Stimulated activated CD4-positive, alpha-beta T cell treated with anti-CD3 and anti-CD28 coated beads, Interleukin-15, amount 100 ng/mL, for 24 hours (primary cell): ENCODE measurements at places on chromosomes 7 and 10.

- no peak for DNase-seq
Measured at GRCh38 chr7:26616235-26616634, 248.2 kb downstream of the SKAP2 start.

- DNase-seq, result no peak
Measured at GRCh38 chr7:155360495-155361345, 63.0 kb downstream of the INSIG1 start.

- DNase-seq, result no peak
Measured at GRCh38 chr10:95324436-95325268, 33.8 kb upstream of the PDLIM1 start.

- no peak for DNase-seq
Measured at GRCh38 chr7:40341836-40342235, 207.0 kb downstream of the SUGCT start.

- DNase-seq, result no peak
Measured at GRCh38 chr7:133753513-133753912, 373.6 kb upstream of the LRGUK start.

- no peak for DNase-seq
Measured at GRCh38 chr10:87700031-87700796, 40.5 kb downstream of the PAPSS2 start.

GRCh38 chr7:7554021-7554432 is 12.7 kb upstream of the MIOS start:
- DNase-seq, result no peak

DNA sequence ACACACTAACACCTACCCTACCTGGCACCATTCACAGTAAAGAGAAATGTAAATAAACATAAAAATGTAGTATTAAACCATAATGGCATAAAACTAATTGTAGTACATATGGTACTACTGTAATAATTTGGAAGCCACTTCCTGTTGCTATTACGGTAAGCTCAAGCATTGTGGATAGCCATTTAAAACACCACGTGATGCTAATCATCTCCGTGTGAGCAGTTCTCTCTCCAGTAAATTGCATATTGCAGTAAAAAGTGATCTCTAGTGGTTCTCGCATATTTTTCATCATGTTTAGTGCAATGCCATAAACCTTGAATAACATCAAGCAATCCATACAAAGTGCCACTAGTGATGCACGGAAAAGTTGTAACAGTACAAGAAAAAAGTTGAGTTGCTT is 75.4 kb downstream of the CFTR start:
- DNase-seq, result no peak

GRCh38 chr10:78579995-78580394 is 488.8 kb upstream of the ZMIZ1 start:
- no peak for DNase-seq

DNA sequence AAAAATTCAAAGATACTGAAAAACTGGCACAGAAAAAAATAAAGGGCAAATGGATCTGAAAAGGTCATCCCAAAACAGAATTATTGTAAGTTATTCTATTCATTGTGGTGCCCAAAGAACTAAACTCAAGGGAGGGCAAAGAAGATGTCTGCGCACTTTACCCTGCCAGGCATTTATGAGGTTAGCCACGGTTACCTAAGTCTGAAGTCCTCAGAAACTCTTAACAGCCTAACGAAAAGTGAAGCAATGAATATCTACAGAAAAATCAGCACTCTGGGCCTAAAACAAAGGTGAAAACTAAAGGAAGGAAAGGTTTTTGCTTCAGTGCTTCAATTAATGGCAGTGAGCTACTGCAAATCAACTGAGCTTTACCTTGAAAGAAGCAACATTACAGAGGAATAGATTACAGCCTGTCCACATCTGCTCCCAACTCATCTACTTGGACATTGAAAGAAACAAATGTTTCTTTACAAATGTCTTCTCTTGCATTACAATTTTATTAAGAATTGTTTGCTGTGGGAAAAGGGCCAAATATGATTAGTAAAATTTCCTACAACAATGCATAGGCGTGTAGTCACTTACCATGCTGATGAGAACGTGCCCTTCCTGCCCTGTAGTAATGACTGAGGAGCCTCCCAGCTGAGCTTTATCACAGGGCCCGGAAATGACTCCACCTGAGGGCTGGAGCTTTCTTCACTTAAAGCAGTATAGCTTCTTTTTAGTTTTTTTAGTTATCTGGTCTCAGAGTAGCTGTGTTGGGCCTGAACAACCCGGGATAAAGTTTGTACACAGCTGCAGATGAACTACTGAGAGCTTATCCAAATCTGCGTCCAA is at the start of gene TUBAL3:
Gene TUBAL3, minus strand, starts transcription at position 621 of the 834 bp plus-strand sequence. Its CDS starts 36 bp downstream, at position 585.
- DNase-seq, result no peak

- DNase-seq, result peak; percentile 75
Measured at GRCh38 chr7:38932509-38933168, 23.6 kb upstream of the VPS41 start.

- no peak for DNase-seq
Measured at GRCh38 chr7:100589341-100589947, 3.3 kb downstream of the FBXO24 start.

- DNase-seq, result peak; percentile 12
Measured at GRCh38 chr7:100397315-100398081, 24.2 kb downstream of the PILRA start.

GRCh38 chr7:124557587-124557986 is 208.0 kb downstream of the GPR37 start:
- DNase-seq, result no peak

- no peak for DNase-seq
Measured at GRCh38 chr10:75450075-75450445, 18.6 kb downstream of the LRMDA start.

- no peak for DNase-seq
Measured at GRCh38 chr10:327889-328852, 192.9 kb downstream of the ZMYND11 start.

DNA sequence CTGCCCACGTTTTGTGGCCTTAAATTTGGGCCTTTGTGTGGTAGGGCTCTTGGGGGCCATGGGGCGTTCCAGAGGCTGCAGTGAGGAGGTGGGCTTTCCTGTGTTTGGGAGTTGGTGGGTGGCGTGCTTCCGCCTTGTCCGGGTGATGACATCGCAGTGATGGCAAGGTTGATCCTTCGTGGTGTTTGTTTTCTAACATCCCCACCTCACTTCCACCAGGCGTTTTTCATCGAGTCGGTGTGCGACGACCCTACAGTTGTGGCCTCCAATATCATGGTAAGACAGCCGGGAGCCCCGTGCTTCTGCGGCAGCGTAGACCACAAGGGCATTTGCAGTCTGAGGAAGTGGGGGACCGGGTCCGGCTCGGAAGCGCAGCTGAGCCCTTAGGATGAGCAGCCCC is 14.2 kb downstream of the PFKFB3 start:
- no peak for DNase-seq

GRCh38 chr7:128203710-128204214 is 37.3 kb upstream of the LEP start:
- no peak for DNase-seq

GRCh38 chr7:99129001-99129400 is 14.9 kb downstream of the SMURF1 start:
- no peak for DNase-seq

- DNase-seq, result no peak
Measured at GRCh38 chr7:65235586-65235985, 138.1 kb upstream of the ZNF92 start.

DNA sequence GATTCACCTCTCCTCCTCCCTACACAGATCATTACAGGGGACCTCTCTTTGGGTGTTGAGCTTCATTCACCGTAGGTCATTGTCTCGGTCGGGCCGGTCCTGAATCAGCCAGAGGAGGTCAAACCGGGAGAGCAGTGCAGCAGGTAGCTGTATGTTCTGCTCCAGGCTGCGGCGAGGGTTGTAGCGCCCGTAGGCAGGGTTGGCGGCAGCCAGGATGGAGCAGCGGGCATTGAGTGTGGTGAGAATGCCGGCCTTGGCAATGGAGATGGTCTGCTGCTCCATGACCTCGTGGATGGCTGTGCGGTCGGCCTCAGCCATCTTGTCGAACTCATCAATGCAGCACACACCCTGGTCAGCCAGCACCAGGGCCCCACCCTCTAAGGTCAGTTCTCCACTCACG is 5.5 kb downstream of the MCM7 start:
- no peak for DNase-seq

DNA sequence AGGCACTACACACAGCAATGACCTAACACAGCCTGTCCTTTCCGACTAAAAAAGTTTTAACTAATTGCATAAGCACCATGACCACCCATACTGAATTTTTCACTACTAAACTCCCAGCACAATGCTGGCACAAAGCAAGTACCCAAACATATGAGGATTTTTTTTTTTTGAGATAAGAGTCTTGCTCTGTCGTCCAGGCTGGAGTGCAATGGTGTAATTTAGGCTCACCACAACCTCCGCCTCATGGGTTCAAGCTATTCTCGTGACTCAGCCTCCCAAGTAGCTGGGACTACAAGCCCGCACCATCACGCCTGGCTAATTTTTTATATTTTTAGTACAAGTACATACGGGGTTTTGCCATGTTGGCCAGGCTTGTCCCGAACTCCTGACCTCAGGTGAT is 5.1 kb downstream of the UBE2H start:
- no peak for DNase-seq

DNA sequence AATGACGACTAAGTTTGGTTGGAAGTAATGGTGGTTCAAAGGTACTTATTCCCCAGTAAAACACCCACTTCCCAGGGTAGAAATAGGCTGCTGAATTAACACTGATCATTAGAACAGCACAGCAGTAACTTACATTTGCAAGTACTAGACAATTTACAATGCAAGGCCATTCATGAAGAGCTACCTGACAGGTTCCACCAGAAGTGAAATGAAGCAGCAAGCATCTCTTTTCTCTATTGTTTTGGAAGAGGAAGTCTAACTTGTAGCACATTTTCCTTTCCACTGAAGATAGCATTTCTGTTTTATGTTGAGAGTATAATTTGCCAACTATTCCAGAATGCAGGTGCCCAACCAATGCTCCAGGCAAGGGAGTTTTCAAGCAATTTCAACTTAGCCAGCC is 145.9 kb downstream of the CREB5 start:
- DNase-seq, result no peak

- peak; percentile 64 for DNase-seq
Measured at GRCh38 chr10:79202188-79203013, 133.6 kb downstream of the ZMIZ1 start.

GRCh38 chr10:94046098-94046497 is 52.4 kb downstream of the PLCE1 start:
- no peak for DNase-seq

- no peak for DNase-seq
Measured at GRCh38 chr7:26097837-26098668, 53.9 kb upstream of the NFE2L3 start.

DNA sequence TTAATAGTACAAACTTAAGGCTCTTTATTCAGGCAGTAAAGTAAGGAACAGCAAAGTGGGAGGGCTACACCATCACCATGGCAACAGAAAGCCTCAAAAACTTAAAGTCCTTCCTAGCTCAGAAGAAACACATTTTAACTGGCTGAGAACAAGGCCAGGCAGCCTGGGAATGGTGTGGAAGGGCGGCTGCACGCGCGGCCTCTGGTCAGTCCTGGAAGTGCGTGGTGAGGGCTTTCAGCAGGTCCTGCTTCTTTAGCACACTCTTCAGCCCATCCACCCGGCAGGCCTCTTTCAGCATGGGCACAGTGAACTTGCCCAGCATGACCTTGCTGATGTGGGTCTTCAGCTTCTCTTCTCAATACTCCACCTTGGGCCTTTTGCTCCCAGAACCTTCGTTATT is 133.0 kb downstream of the CYP26A1 start:
- DNase-seq, result no peak

GRCh38 chr7:128826916-128827247 is 3.3 kb upstream of the FLNC start:
- DNase-seq, result no peak

DNA sequence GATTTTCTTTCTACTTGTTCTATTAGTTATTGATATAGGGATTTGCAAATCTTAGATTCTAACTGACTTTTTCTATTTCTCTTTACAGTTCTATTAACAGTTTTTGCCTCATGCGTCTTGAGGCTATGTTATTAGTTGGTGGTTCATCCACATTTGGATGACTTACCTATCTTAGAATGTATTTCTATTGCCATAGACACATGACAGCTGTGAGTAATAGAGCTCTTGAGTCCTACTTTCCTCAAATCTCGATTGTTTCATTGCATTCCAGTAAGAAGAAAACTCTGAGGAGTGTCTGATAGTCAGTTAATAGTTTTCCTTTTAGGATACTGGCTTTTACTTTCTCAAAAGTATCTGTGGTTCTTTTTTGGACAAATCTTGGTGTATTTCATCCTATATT is 241.4 kb upstream of the ZNF32 start:
- DNase-seq, result no peak

DNA sequence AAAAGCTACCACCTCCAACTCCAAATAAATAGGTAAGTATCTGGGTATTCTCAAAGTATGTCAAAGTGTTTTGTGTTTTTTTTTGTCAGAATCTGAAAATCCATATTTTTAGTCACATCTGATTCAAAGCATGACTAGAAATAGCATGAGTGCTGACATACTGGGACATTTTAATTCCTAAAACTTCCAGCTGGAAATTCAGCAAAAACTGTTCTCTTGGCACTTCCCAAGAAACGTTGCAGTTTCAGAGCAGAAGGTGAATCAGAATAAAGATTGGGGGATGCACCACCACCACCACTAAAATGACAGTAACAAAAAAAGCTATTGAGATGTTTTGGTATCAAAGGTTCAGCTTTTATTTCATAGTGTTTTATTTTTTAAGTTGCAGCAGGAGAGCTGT is 724.6 kb upstream of the CELF2 start:
- DNase-seq, result no peak

DNA sequence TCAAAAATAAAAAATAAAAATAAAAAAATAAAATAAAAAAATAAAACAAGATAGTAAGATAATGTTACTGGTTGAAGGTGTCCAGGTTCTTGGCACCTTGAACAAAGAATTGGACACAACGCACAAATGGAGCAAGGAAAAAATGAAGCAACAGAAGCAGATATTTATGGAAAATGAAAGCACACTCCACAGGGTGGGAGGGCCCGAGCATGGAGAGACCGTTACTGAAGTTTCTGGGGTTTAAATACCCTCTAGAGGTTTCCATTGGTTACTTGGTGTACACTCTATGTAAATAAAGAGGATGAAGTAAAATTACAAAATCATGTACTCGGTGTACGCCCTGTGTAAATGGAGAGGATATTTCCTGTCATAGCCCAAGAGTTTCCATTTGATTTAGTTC is 15.7 kb upstream of the PFKP start:
- DNase-seq, result no peak

DNA sequence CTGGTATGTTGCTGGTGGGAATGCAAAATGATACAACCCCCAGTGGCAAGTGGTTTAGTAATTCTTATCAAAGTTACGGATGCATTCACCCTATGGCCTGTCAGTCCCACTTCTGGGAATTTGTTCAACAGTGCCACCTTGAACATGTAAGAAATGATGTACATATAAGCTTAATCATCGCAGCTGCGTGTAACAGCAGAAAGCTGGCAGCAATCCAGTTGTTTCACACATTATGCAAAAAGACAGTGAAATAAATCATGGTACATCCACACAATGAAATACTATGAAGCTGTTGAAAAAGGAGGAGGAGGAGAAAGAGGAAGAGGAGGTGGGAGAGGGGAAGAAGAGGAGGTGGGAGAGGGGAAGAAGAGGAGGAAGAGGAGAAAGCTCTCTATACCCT is 76.2 kb upstream of the MYL10 start:
- no peak for DNase-seq

GRCh38 chr7:38178695-38179344 is 775 bp downstream of the STARD3NL start:
- no peak for DNase-seq
